Spinal cord (tissue), 10 donors: ENCODE measurements at places on chromosomes 5 and 9. TPM values are rescaled to one million over a fixed set of nuclear protein-coding genes. Genes with fewer than 3 reads are reported as not detected.

- DNase-seq = no peak
Observed at GRCh38 chr9:34559624-34560455, 29.7 kb downstream of the CNTFR start.

DNA sequence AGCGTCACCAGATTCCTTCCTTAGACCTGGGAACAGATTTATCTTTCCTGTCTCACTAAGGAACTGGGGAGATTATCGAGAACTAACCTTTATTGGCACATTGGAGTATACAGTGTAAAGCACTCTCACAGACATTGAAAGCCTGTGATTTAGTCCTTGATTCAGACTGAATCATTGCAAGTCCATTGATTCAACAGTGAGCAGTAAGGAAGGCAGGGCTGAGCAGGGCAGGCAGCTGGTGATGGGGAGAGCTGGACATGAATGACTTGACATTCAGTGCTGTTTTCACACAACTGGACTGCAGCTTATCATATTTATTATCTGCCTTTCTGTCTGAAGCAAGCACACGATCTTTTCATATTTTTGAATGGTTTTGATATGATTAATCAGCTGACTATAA, 16.2 kb downstream of the ISOC1 start:
- DNase-seq = no peak

DNA sequence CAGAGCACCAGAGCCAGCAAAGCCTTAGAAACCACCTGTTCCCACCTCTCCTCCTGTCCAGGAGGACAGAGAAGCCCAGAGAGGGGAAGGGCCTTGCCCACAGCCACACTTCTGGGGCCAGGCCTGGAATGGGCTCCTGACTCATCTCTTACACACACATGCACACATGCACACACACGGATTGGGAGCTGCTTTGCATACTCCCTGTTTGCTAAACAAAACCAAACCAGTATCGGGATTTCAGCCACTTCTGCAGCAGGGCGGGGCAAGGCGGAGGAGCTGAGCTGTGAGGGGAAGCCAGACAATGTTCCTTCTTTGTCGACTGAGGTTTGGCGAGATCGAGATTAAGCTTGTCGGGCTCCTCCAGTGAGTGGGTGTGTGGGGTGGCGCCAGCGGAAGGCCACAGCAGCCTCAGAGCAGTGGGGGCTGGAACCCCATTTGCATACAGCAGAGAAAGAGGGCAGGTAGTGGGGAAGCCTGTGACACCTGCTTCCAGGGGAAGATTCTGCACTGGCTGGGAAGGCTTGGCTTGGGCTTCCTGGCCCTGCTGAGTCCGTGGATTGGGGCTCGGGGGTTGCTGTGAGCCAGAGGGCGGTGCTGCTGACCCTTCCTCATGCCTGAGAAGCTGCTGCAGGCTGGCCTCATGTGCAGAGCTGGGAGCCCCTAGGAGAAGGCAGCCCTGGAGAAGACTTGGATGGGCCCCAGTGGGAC, 16.1 kb downstream of the GFI1B start:
- no peak for DNase-seq

The IL13 gene
- total RNA-seq = not detected

The TEX48 gene
- total RNA-seq = not detected
